Posterior vena cava (tissue), 2 donors: ENCODE measurements at places on chromosomes 2 and 18.
A peak's percentile ranks its signal among the peaks of the same experiment; 100 is the strongest.

GRCh38 chr2:233386382-233387041, 32.2 kb downstream of the DGKD start:
- DNase-seq = no peak

DNA sequence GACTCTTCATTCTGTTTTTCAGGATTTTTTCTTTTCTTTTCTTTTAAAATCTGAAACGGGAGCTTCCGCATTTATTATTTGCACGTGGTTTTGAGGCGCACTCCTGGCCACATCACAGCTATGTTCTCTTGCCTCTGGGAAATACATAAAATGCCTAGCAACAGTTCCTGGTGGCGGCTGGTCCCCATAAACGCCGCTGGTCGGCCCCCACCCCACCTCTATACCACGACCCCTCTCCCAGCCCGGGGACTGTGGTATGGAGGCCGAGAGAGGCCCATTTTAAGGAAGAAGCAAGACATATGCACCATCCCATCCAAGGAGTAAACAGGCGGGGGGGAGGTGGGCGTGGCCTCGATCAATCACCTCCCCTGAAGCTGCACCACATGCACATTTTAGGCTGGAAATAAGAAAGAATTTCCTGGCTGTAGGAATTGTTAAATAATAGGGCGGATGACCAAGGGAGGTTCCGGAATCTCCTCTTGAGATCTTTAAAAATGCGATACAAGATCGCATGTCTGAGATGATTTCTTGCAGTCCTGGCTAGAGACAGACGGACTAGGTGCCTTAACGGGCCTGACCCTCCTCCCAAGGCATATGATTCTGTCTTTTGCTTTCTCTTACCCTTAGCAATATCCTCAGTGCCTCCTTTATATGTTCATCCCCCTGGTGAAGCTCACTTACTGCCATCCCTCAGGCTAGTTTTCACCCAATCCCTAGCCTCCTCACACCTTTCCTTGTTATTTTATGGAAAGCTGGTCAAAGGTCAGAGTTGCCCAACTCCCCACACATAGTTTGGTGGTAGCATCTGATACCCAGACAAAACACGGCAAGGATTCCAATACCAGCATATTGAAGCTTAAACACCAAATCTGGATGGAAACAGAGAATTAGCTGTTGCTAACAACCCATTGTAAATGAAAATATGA, 82.4 kb downstream of the BCL2 start:
- peak; percentile 84 for DNase-seq

GRCh38 chr2:109230941-109231420, 102.0 kb downstream of the SH3RF3 start:
- no peak for DNase-seq

DNA sequence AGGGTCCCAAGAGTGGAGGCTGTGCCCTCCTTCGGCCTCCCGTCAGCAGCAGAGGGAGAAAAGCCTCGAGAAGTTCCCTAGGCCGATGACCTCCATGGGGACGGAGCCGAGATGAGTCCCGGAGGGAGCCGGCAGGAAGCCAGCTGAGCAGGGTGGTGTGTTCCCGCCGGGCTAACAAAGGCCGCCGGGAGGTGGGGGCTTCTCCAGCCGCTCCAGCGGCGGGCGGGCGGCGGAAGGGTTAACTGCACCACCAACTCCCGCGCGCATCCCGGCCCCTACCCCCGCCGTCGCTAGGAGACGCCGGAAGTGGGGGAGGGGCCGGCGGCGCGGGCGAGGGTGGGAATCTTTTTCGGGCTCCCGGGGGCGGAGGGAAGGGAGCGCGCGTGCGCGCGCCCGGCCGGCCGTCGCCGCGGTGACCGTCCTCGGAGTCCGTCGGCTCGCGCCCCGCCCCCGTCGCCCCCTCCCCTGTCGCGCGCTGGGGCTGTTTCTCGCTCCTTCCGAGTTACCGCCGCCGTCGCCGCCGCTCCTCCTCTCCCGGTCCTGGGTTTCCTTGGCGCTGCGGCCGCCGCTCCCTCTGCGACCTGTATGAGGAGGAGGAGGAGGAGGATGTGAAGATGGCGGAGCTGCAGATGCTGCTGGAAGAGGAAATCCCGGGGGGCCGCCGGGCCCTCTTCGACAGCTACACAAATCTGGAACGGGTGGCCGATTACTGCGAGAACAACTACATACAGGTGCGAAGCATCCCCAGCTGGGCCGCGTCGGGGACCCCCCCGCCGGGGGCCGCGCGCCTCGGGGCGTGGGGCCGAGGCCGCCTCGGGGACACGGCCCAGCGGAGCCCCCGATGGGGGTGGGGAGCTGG, at the start of gene ABI2:
Gene ABI2, plus strand, starts transcription at position 494 of the 859 bp plus-strand sequence. Its CDS starts 121 bp downstream, at position 615.
- peak; percentile 93 for DNase-seq

- DNase-seq = no peak
Observed at GRCh38 chr18:8787794-8788193, 82.4 kb downstream of the MTCL1 start.

GRCh38 chr2:9144617-9145016, 62.0 kb upstream of the ASAP2 start:
- DNase-seq = no peak

- DNase-seq = no peak
Observed at GRCh38 chr2:105437708-105438103, 38.9 kb upstream of the FHL2 start.

DNA sequence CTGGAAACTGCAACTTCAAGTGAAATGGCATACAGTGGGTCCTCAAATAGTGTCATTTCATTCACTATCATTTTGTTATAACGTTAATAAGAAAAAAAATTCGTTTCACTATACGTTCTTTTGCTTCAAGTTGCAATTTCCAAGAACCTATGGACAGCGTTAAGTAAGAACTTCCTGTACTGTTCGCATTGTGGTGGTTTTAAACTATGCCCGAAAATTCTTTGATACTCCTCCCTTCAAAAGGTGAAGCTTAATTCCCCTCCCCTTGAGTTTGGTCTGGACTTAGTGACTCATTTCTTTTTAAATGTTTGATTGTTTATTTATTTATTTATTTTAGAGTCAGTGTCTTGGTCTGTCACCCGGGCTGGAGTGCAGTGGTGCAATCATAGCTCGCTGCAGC, 20.7 kb downstream of the GNLY start:
- DNase-seq = no peak

DNA sequence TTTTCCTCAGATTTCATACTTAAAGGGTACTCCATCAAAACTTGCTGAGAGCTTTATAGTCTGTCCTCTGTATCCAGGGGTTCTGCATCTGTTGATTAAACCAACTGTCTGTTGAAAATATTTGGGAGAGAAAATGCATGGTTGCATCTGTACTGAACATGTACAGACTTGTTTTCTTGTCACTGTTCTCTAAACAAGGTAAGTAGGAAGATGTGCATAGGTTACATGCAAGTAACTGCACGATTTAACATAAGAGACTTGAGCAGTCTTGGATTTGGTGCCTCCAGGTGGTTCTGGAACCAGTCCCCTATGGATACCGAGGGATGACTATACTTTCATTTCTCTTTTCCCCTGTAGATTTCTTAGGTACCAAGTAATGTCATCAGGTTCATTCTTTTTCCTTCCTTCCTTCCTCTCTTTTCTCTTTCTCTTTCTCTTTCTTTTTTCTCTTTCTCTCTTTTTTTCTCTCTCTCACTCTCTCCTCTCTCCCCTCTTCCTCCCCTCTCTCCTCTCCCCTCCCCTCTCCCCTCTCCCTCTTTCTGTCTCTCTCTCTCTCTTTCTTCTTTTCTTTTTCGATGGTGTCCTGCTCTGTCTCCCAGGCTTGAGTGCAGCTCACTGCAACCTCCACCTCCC, 23.2 kb downstream of the ADNP2 start:
- no peak for DNase-seq

DNA sequence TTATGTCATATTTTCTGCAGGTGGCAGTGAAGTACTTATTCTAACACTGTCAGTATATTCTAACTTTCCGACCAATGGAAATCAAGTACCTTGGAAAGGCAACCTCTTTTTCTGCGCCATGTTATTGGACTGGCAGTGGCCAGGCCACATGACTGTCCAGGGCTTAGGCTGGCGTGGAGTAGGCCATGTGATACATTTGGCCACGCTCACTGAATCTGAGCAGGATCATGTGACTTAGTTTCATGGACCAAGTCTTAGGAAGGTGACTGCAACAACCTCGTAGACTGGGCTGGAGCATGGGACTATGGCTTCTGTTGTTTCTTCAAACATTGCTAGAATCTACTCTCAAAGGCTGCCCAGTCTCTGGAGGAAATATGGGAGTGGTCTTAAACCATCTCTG, 60.4 kb upstream of the HAAO start:
- DNase-seq = no peak

DNA sequence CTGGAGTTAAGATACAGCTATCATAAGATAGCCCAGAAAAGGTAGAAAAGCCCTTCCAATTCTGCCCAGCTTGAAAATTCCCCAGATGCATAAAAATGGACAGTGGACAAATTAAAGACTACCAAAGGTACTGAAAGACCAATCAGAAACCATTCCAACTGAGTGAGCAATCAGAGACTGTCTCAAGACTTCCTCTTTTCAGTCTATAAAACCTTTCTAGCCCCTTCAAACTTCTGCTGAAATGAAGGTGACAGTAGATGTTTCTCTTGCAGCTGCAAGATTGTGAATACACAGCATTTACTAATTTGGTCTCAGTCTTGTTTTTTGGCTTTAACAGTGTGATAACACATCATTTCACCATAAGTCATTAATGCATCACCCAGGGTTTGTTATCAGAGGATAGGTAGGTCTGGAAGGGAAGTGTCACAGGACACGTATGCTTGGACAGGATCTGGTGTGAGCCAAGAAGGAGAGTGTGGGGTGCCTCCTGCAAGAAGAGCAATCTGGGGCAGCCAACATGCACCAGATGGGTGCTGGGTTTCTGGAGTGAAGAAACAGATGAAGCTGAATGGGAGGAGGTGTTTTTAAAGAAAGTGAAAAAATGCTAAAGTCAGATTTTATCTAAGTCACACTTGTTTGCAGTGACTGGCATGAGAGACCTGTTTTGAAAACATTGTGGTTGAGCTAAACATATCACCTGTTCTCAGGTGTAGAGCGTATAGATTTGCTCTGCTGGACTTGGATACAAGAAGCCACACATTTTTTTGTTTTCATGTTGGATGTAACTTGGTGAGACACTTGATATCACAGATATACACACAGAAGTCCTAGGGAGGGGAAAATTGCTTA, 75.3 kb upstream of the DDX18 start:
- no peak for DNase-seq

DNA sequence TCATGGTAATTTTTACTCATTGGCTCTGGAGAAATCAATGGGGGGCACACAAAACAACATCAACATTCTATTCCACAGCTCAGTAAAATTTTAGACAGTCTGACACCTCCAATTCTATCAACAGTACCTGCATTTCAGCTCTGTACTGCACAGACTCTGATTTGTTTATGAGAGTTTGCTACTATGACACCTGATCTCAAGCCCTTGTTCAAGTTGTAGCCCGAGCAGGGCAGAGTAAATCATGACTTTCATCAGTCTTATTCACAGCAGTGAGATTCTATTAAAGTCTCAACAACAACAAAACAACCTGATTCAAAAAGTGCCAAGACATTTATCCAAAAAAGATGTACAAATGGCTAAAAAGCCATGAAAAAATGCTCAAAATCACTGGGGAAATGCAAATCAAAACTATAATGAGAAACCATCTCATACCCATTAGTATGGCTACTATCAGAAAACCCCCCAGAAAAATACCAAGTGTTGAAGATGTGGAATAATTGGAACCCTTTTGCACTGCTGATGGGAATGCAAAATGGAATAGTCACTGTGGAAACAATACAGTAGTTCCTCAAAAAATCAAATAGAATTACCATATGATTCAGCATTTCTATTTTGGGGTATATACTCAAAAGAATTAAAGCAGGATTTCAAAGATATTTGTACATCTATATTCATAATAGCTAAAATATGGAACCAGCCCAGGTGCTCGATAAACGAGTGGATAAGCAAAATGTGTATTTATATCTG, 71.7 kb upstream of the RBMS1 start:
- DNase-seq = no peak

DNA sequence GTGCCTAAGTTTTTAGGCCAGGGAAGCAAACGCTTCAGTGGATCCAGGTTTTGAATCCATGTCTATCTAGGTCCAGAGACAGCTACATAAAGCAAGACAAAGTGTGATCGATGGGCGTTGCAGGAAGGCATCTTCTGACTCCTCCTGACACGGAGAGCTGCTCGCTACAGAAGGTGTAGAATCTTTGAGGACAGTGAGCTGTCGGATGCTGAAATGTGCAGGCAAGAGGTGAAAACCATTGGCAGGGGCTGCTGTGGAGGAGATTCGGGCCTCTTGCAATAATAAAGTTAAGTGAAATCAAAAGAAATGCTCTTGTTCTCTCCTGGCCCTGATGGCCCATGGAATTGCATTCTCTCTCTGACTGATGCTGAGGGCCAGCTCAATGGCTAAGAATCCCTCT, 336.2 kb downstream of the CYRIA start:
- no peak for DNase-seq

GRCh38 chr2:173232956-173233744, 121.5 kb upstream of the CDCA7 start:
- no peak for DNase-seq

GRCh38 chr2:195146761-195147541, 510.1 kb upstream of the SLC39A10 start:
- DNase-seq = no peak
